Activated naive CD8-positive, alpha-beta T cell treated with anti-CD3 and anti-CD28 coated beads, Interleukin-2, amount 50 U/mL, for 16 hours (primary cell): ENCODE measurements at places on chromosomes 1 and 21.

DNA sequence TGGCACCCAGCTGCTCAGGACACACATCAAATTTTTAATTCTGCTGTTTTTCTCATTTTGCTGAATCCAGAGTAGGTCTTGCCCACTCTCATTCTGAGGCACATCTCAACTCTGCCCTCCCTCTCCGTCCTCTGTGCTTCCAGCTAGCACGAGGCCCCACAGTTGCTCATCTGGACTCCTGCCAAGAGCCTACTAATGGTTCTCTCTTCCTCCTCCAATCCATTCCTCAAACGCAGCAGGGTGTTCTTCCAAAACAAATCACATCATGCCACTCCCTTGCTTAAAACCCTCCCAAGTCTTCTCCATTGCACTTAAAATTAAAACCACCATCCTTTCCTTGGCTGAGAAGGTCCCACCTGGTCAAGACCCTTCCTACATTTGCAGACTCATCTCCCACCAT, 49.8 kb upstream of the SCAF4 start:
- no peak for DNase-seq

GRCh38 chr1:232899268-232899667, 51.1 kb upstream of the NTPCR start:
- no peak for DNase-seq

GRCh38 chr1:9317591-9318417, 25.1 kb downstream of the SPSB1 start:
- DNase-seq, result no peak

- DNase-seq, result no peak
Measured at GRCh38 chr21:42135386-42136052, 64.4 kb downstream of the UMODL1 start.

DNA sequence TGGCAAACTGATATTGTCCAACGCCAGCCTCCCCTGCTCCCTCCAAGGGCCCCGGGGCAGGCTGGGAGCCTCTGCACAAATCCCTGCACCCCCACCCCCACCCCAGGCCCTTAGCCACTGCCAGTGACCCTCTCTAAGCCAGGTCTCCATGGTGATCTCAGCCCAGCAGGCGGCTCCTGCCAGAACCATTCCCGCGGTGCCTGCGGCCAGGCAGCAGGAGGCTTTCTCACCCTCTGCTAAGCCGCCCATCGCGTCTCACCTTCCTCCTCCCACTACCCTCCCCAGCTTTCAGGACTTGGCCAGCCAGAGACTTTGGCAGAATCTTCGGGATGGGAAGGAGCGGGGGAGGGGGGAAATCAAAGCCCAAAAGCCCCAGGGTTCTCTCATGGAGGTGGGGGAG, 46.8 kb upstream of the WASF2 start:
- no peak for DNase-seq

DNA sequence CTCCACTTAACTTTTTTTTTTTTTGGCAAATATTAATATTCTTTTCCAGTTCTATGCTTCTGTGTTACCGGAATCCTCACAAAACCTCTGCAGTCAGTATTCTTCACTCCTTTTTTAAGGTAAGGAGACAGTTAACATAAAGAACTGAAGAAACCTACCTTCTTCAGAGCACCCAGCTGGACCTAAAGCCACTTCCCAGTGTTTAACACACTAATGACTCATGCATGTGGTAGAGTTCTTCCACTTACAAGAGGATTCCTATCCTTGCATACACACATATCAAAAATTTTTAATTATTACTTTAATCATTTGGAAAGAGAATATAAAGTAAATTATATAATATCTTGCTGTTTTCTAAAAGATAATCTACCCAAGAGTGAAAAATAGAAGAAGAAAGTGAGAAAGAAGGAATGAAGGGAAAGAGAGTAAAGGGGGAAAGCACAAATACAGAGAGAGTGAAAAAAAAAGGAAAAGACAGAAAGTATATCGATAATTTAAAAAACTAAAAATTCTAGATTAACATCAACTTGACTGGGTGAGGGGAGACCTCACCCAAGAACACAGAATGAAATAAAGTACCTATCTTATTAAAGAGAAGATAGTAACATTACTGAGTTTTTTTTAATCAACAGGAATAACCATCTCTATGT, 54.9 kb downstream of the ENAH start:
- DNase-seq, result no peak

DNA sequence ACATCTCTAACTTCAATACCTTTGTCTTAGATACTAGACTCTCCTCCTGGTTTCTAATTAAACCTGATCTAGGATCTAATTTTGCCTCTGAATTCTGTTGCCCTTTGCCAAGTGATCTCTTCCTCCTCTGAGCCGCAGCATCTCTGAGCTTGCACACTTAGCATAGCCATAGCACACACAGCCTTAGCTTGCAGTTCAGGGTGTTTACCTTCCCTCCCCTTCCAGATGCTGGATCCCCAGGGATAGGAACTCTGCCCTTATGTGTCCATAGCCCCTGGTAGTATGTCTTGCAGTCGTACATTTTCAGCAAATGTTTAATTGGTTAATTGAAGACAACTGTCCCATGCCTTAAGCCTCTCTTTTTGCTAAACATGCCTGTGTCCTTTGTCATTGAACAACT, 30.3 kb downstream of the SELL start:
- DNase-seq, result no peak

DNA sequence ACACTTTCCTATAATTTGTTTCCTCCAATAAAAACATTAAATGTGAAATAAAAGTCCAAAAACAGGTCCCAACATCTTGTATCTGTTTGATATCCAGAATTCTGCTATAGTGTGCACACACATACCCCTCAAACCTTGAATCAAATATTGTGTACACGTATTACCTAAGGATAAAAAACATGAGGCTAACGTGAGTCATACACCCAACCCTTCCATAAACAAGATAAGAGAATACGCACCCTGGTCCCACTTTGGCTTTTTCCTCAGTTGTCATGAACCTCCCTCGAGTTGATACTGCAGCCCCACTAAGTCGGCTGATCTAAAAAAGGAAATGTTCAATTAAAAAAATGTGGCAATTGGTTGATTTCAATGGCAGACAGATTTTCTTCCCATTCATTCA, 5.2 kb downstream of the KHDC4 start:
- DNase-seq, result no peak

DNA sequence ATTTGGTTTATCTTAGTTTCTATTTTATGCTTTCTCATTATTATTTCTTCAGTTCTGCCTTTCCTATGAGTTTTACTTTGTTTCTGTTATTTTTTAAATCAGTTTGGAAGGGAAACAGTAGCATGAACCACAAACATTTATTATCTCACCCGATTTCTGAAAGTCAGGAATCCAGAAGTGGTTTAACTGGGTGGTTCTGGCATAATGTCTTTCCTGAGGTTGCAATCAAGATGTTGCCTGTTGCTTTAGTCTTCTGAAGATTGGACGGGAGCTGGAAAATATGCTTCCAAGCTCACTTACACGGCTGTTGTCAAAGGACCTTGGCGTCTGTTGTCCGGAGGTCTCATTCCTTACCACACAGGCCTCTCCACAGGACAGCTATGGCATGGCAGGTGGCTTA, 50.4 kb downstream of the SNRPE start:
- no peak for DNase-seq

DNA sequence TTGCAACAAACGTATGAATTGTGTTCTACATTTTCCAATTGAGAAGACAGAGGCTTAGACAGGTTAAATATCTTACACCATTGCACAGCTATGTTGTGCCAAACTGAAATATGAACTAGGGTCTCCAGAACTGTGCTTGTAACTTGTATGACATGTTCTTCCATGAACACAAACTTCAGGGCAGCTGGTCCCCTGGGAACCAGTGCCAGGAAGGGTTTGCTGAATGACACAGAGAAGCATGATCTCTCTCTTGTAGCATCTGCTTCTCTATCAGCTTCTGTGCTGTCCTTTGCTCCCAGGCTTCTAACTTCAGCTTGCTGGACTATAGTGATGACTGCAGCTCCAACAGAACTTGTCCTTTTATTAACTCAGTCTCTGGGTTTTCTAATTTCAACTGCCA, 385.5 kb downstream of the SIPA1L2 start:
- DNase-seq, result no peak

- no peak for DNase-seq
Measured at GRCh38 chr1:235908742-235909520, 42.2 kb upstream of the LYST start.

DNA sequence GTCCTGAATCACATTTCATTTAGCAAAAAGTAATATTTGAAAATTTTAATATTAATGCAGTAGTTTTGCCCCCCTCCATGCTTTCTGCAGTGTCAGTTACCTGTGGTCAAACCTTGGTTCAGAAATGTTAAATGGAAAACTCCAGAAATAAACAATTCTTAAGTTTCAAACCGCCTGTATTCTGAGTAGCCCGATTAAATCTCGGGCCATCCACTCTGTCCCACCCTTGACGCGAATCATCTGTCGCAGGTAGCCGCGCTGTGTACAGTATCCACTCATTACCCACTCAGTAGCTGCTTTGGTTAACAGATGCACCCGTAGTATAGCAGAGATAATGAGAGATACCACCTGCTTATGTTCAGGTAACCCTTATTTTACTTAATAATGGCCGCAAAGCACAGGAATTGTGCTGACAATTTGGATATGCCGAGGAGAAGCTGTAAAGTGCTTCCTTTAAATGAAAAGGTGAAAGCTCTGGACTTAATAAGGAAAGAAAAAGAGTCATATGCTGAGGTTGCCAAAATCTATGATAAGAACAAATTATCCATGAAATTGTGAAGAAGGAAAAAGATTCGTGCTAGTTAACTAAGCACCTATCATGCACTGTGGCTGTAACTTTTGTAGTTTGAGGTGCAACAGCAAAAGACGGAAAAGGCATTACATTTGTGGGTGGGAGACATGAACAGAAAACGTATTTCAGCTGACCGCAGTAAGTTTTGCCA, 889 bp upstream of the SCYL3 start:
- DNase-seq, result no peak

DNA sequence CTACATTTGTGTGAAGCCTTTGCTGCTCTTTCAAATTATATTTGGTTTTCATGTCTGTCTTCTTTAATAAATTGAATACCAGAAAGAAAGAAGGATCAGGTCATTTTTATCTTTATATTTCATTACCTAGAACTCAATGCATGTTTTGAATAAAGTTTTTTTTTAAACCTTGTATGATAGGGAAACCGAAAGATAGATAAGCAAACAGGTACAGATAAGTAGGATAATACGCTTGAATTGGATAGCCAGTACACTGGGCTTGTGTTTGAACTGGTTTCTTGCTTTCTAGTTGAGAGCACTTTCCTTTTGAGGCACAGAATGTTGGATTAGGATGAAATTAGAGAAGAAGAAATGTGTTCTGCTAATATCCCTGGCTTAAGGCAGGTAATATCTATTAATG, 46.9 kb downstream of the PKN2 start:
- no peak for DNase-seq

GRCh38 chr1:38062361-38063288, 16.0 kb upstream of the POU3F1 start:
- no peak for DNase-seq

GRCh38 chr1:110674337-110675059, at the start of gene KCNA3:
Gene KCNA3, minus strand, starts transcription at chr1:110674940. Its CDS starts 131 bp downstream, at chr1:110674809.
- DNase-seq, result peak; percentile 12

- DNase-seq, result no peak
Measured at GRCh38 chr21:46480466-46480865, 21.8 kb downstream of the DIP2A start.

DNA sequence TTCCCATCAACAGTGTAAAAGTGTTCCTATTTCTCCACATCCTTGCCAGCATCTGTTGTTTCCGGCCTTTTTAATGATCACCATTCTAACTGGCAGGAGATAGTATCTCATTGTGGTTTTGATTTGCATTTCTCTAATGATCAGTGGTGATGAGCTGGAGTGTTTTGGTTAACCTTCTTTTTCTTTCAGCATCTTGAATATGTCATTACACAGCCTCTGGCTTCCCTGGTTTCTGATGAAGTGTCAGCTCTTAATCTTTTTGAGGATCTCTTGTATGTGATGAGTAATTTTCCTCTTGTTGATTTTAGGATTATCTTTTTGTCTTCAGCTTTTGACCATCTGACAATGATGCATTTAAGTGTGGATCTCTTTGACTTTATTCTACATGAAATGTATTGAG, 133.2 kb upstream of the GRIK3 start:
- no peak for DNase-seq

DNA sequence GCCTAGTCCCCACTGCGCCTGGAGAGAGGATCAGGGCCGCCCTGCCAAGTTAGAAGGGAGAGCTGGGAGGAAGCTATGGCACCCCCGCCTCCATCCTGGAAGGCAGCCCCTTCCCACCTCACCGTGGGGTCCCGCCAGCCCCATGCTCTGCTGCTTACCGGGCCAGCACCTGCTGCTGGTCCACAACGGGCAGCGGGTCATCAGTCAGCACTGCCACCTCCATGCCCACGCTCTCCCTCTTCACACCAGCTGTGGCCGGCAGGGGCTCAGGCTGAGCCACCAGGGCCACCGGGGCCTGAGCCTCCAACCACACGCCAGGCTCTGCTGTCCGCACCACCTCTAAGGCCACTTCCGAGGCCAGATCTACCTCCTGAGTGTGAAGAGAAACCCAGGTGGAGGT, 23.5 kb upstream of the DDOST start:
- no peak for DNase-seq

GRCh38 chr1:195054217-195054687, 1554.0 kb downstream of the KCNT2 start:
- no peak for DNase-seq

- DNase-seq, result no peak
Measured at GRCh38 chr1:157400766-157401165, 151.5 kb downstream of the FCRL5 start.

DNA sequence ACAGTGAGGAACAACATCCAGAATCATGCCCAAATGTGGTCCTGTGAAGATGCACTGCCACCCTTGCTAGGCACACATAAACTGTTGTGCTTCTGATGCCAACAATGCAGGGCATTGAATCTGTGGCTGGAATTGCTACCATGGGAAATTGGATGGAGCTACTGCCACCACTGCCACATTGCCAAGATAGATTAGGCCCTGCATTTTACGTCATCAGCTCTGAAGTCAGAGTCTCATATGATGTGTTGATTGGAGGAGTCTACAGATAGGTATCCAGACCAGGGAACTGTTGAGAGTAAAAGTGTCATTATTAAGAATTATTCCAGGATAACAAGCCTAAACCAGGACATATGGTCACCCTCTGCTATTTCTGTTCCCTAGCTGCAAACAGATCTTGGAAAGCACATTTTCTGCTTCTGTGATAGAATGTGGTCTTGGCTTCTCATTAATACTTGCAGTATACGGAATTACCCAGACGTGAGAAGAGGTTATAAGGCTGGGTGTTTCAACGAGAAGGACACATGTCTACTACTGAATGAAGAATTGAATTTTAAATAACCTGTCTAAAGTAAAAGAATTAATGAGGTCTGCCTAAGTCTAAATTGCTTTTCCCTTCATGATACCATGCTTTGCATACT, 106.6 kb downstream of the TNNI3K start:
- DNase-seq, result no peak

DNA sequence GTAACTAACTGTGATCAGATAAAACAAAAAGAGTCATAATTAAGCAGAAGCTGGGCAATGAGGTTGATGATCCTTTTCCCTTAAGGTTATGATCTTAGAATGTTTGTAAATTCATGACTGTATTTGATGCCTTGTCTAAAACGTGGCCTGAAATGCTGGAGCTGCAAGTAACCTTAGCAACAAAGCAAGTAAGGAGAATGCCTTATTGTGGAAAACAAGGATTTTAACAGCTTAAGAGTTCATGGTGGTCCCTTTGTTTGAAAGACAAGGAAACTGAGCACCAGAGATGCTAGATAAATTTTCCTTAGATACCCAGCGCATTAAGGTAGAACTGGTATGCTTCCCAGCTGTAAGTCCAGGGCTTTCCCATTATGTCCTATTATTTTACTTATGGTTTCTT, 25.7 kb upstream of the XPR1 start:
- no peak for DNase-seq
